ENCODE measurements at places on chromosomes 7 and 10.

DNA sequence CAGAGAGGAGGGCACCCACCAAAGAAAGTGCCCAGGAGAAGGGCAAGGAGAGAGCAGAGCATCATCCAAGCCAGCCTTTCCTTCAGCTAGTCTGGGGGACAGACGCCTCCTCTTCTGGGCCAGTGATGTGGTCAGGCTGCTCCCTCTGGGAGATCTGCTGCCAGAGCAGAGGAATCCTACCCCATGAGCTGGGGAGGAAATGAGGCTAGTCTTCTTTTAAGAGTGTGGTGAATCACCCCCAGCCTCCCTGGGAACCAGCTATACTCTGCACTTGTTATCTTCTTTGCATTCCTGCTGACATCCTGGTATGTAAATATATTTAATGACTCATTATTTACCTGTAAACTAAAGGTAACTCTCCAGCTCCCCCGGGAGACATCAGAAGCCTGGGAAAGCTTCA is 41.6 kb upstream of the EPHB6 start:
- no peak for DNase-seq

DNA sequence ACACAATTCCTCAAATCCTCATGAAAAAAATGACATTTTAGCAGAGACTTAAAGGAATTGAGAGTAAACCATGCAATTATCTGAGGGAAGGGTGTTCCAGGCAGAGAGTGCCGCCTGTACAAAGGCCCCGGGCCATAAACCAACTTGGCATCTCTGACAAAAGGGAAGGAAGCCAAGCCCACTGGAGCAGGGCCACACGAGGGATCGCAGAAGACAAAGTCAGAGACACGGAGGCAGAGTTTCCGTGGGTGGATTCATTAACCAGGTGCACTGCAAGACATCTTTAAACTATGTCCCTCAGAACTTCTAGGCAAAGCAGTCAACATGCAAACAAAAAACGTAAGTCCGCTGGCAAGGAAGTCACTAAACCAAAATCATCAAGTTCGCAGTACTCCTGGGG is 92.0 kb downstream of the SFMBT2 start:
- DNase-seq = peak; percentile 8

- no peak for DNase-seq
Measured at GRCh38 chr10:129323879-129324278, 143.2 kb upstream of the MGMT start.

GRCh38 chr10:48568546-48568945 is 36.3 kb downstream of the ARHGAP22 start:
- no peak for DNase-seq

GRCh38 chr7:27277628-27278027 is 35.0 kb downstream of the EVX1 start:
- no peak for DNase-seq

DNA sequence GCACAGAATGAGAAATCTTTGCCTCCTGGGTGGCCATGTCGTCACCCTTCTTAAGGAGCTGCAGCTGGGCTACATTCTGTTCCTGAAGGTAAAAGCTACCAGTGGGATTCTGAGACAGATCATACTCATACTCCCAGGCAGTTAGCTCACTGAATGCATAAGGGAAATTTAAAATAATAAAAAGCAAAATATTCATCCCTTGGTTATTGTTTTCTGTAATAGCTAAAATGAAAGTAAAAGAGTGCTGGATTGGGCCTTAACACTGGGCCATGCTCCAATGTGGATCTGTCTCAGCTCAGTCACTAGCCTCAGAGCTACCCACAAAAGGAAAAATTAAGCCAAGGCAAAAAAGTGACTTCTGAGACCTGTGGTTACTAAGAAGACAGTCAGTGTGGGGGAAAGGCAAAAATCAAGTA is 8.9 kb upstream of the DYNC2I1 start:
- no peak for DNase-seq

DNA sequence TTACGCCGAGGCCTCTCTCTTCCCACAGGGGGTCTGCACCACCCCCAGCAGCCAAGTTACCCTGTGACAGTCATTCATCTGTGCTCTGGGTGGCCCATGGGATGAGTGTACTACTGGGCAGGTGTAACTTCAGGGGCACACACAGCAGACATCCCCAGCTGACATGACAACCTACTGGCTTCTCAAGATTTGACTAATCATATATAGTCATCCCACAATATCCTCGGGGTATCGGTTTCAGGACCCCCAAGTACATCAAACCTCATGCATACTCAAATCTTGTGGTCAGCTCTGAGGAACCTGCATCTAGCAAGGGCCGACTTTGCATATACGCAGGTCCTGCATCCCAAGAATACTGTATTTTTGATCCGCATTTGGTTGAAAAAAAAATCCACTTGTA is 336.9 kb upstream of the C7orf33 start:
- DNase-seq = no peak

- DNase-seq = no peak
Measured at GRCh38 chr10:70872291-70872690, 16.1 kb downstream of the PCBD1 start.

DNA sequence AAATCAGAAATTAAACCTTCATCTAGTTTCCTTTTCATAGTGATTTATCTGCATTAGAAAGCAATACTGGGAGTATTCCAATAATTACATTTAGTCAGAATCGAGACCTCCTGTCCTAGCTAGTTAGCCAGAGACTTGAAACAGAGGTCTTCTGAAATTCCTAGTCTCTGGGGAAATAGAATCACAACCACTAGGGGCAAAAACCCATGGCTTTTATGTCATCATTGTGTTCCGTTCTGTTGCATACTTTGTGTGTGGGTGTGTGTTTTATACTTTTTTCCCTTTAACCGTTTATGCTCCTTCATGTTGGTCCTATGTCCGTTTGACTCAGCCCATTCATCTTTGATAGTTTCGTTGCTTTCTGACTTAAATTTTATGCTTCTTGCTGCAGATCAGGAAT is 79.8 kb downstream of the RALA start:
- DNase-seq = no peak

DNA sequence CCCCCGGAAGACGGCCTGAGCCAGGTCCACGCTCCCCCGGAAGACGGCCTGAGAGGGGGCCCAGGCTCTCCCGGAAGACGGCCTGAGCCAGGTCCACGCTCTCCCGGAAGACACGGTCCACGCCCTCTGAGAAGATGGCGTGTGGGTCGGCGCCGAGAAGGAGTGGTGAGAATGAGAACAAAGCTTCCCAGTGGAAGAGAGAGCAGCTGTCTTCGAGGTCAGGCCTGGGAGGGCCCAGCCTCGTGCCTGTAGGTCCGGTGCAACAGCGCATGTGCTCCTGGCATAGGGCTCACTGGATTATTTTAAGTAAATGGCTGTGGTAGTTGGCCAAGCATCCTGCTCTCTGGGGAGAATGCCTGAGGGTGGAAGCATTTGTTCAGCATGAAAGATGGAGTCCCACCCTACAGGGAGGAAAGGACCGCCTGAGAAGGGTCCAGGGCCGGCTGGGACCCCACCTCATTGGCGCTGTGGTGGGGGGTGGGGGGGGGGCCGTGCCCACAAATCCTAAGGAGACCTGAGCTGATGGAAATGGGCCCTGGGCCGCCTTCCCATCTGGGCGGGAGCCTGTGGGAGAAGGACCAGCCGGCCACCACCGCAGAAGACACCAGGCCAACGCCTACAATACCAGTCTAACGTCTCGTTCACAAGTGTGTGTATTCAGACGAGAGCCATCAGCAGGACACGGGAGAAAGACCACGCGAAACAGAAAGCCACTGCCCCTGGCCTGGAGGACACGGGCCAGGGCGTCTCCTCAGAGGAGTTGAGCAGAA is 210.0 kb downstream of the WDR37 start:
- DNase-seq = no peak

DNA sequence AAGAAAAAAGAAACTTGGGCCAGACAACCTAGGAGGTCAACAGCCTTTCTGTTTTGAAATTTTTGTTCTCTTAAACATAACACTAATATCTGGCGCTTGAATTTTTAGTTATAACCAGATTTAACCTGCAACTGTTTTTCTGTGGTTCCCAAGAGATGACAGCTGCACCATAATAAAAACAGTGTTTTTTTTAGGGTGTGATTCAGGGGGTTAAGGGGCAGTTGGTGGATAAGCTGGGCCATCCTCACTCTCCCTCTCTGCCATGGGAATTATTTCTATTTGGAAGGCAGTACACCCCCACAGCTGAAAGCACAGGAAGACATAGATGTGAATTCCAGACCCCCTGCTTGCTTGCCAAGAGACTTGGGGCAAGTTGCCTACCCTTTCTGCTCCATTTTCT is 20.1 kb upstream of the TM9SF3 start:
- DNase-seq = no peak

- no peak for DNase-seq
Measured at GRCh38 chr7:71144963-71145362, 13.0 kb downstream of the GALNT17 start.

GRCh38 chr7:106270122-106270977 is 14.4 kb downstream of the NAMPT start:
- DNase-seq = no peak

- DNase-seq = no peak
Measured at GRCh38 chr7:155457544-155458110, 302 bp upstream of the EN2 start.

- no peak for DNase-seq
Measured at GRCh38 chr7:30479202-30480120, 877 bp upstream of the NOD1 start.

- DNase-seq = no peak
Measured at GRCh38 chr7:132061937-132062336, 505.5 kb upstream of the PODXL start.

- DNase-seq = no peak
Measured at GRCh38 chr10:76133597-76134255, 702.3 kb downstream of the LRMDA start.

DNA sequence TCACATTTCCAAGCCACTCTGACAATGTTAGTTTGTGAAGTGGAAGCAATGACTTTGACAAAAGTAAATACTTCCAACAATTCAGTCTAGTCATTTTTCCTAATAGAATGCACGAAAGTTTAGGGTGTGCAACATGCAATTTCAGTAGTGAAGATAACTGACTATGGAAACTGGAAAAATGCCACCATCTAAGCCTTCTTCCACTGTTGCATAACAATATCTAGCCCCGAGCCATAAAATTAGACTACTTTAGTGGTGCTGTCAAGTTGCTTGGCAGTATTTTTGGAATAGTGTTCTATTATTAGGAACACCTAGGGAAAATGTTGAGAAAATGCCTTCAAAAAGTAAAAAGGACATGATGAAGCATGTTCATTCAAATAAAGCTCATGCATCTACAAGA is 17.9 kb downstream of the SEMA3A start:
- no peak for DNase-seq

- DNase-seq = no peak
Measured at GRCh38 chr7:1977876-1978441, 254.8 kb downstream of the MAD1L1 start.

DNA sequence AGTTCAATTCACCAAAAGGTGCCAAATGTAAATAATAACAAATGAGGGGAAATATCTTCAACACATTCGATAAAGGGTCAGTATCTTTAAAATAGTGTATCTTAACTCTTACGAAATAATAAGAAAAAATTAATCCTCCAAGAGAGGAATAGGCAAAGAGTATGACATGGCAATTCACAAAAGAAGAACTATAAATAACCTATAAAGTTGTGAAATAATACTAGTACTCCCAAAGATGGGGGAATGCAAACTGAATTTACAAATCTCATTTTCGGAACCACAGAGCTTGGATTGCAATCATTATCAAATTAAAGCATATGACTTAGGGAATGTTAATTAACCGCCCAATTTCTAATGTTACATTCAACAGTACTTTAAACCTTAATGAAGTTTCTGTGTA is 78.2 kb upstream of the TARP start:
- DNase-seq = no peak

GRCh38 chr7:74083117-74083876 is at the start of gene LIMK1:
TSS of gene LIMK1 (plus strand) at chr7:74083804. CDS start at chr7:74083991, 187 bp downstream.
- DNase-seq = peak; percentile 97

DNA sequence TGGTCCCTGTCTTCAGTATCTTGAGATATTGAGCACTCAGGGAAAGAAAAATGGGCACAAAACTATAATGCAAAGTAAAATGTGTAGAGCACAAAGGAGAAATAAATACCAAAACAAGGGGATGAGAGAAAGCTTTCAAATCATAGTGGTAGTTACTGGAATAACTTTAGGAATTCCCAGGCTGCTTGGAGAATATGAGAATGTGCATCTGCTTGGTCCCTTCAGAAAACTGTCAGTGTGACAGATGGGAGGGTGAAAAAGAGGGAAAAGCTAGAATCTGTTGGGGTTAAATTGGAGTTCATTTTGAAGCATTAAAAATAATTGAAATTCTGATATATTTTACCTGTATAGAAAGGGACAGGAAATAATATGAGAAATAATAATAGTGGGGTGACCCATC is 15.3 kb downstream of the ST7 start:
- no peak for DNase-seq

- no peak for DNase-seq
Measured at GRCh38 chr10:15579605-15580004, 140.1 kb downstream of the ITGA8 start.

DNA sequence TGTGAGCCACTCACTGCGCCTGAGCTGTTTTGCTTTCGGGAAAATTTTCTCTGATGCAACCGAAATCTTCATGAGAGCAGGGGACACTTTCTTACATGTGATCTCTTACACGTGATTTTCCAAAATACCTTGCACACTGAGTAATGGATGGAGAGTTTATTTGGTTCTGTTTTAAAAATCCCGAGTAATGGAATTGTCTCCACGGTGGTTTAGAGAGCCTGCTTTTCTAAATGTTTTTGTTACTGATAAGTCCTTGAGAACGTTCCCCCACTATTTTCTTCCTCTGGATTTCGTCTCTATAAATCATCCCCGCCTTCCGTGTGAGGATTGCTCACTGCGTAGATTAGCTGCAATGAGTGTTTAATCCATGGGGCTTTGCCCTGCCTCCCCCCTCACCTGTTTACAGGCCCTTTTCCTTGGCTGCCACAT is 25.7 kb downstream of the CAMK1D start:
- no peak for DNase-seq

- DNase-seq = no peak
Measured at GRCh38 chr7:70710011-70710480, 421.9 kb upstream of the GALNT17 start.

GRCh38 chr7:147478796-147479195 is 1111.8 kb upstream of the C7orf33 start:
- DNase-seq = no peak

GRCh38 chr10:88316292-88316861 is 266.7 kb downstream of the RNLS start:
- no peak for DNase-seq

DNA sequence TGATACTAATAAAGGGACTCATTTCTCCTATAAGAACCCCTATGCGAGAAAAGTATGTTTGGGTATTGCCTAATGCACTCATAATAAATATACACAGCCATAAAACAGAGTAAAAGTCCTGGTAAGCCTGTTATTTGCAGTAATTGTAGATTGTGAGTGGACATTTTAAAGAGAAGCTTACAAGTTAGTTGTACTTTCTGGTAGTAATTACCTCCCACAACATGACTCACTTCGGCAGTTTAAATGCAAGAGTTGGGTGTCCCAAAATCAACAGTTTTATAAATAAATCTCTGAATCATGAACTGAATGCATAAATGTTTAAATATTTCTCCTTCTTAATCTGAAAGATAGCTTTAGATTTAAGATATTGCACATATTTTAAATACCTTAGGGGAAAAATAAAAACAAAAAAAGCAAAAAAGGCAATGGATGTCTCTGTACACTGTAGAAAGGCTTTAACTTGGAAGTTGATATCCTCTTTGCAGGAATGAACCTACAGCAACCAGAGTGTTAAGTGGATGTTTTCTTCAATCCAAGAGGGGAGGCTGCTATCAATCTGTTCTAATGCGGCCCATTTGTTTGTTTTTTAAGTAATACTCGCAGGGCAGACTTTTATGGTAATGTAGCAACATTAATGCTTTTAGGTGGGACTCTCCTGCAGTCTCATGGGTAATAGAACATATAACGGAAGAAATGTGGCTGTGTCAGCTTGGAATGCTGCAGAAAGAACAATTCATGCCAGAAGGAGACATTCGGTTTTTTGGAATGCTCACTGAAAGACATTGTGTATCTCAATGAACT is 57.3 kb upstream of the ZEB1 start:
- DNase-seq = no peak
